Muscle of leg (tissue), 16 donors: ENCODE measurements at places on chromosomes 11 and 22. TPM values are rescaled to one million over a fixed set of nuclear protein-coding genes. Genes with fewer than 3 reads are reported as not detected.

DNA sequence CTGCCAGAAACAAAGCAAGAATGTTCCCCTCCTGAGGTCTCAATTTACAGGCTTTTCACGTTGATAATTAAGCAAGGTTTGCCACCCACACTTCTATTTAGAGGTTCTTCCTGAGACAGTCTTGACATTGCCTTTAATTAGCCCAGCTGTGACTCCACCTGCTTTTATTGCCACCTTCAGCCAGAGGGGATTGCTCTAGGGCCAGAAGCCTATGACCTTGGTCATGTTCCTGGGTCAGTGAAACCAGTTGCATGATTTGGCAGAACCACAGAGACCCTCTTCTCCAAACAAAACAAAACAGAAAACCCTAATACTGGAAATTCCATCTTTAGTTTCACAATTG is 89.8 kb downstream of the APIP start:
- peaks cover 9% of the 10 kb centered on the region for H3K4me1 ChIP-seq
- no peaks in the 10 kb centered on the region for H3K27me3 ChIP-seq
- no peak overlapping the region for H3K27ac ChIP-seq

PLEKHB1 gene
- 1.0 TPM for total RNA-seq

GRCh38 chr11:91163619-91164451 is 941.0 kb upstream of the CHORDC1 start:
- no peak overlapping the region for H3K4me3 ChIP-seq
- H3K27me3 ChIP-seq: no peaks in the 10 kb centered on the region
- peak; percentile 78 for DNase-seq
- H3K4me1 ChIP-seq: peaks cover 6% of the 10 kb centered on the region

ACRV1 gene
- not detected for total RNA-seq

APOL3 gene
- total RNA-seq: 11.8 TPM

DNA sequence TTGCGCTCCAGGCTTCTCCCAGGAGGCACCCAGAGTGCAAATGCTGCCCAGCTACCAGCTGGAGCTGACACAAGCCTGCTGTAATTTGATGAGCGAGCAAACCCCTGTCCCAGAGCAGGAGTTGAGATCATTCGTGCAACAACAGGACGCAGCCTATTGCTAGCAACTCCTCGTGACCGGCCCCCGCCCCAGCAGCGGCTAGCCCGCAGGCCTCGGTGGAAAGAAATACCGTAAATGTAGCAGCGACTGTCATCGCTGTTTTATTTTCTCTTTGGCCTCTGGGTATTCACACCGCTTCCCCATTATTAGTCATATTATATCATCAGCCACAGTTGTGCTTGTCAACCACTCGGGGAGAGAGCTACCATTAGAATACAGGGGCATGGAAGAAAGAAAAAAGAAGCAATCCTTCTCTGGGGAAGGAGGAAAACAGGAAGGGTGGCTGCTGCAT is 59.2 kb upstream of the ATXN10 start:
- peaks cover 21% of the 10 kb centered on the region for H3K4me1 ChIP-seq
- no peaks in the 10 kb centered on the region for H3K27me3 ChIP-seq
- peak overlapping the region; percentile 16 for H3K4me3 ChIP-seq

GRCh38 chr22:37599153-37599552 is 9.5 kb upstream of the GGA1 start:
- H3K27me3 ChIP-seq: no peaks in the 10 kb centered on the region
- H3K27ac ChIP-seq: no peak overlapping the region
- no peaks in the 10 kb centered on the region for H3K36me3 ChIP-seq
- peaks cover 16% of the 10 kb centered on the region for H3K4me1 ChIP-seq
- peak; percentile 91 for DNase-seq

- DNase-seq: peak; percentile 13
- H3K27ac ChIP-seq: no peak overlapping the region
- H3K27me3 ChIP-seq: no peaks in the 10 kb centered on the region
- H3K36me3 ChIP-seq: no peaks in the 10 kb centered on the region
- no peak overlapping the region for H3K4me3 ChIP-seq
Observed at GRCh38 chr11:121552154-121552553, 99.4 kb upstream of the SORL1-AS1 start.

DNA sequence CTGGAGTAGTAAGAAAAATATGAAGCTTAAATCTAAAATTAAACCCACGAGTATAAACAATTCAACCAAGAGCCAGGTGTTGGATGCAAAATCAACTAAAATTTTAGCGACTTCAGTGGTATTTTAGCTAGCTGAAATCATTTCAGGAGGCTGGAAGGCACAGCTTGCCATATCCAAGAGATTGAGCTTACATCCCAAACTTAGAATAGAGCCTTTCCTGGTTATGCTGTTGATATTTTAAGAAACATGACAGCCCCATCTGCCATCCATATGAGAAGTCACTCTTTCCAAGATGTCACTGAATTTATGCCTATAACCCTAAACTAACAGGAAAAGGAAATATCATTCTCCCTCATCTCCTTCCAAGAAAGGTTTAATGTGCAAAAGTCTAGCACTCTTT is 334.0 kb downstream of the KCNA4 start:
- DNase-seq: no peak
- no peak overlapping the region for H3K27ac ChIP-seq
- no peaks in the 10 kb centered on the region for H3K27me3 ChIP-seq
- no peaks in the 10 kb centered on the region for H3K36me3 ChIP-seq

NCAPH2 gene
- 34.8 TPM for total RNA-seq

TTLL1 gene
- 11.4 TPM for total RNA-seq

DNA sequence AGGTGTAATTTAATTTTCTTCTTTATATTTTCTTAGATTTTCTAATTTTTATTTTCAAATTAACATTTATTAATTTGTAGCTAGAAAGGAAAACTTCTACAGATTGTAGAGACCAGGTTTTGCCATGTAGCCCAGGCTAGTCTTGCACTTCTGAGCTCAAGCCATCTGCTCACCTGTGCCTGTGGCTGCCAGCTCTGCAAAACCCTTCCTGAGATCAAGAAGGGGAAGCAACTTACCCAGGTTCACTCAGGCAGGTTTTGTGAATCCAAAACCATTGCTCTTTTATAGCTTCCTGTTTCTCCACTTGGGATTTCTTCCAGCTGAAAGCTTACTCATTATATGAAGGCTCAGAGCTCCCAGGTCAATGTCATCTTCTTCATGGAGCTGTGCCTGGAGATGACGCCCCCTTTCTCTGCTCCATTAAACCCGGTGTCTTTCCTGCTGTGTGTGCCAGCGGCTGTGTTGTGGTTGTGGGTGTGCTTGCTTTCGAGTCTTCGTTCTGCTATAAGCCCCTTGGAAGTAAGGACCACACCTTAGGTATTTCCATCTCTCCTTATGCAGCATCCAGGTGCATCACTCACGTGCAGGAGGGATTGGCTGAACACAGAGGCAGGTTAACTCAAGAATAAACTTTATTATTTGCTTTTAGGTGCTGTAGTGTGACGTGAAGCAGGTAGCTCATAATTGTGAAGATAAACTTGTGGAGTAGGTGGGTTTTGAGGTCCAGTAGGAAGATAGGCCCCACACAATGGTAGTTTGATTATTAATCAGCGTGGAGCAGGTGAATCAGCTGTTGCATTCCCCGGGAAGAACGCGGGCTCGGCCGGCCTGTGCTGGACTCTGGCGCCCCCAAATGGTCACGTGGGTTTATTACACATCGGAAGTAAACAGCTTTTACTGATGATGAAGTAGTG is 42.2 kb upstream of the INCENP start:
- H3K27ac ChIP-seq: no peak overlapping the region
- H3K4me3 ChIP-seq: no peak overlapping the region
- no peaks in the 10 kb centered on the region for H3K36me3 ChIP-seq
- peak; percentile 71 for DNase-seq

DNA sequence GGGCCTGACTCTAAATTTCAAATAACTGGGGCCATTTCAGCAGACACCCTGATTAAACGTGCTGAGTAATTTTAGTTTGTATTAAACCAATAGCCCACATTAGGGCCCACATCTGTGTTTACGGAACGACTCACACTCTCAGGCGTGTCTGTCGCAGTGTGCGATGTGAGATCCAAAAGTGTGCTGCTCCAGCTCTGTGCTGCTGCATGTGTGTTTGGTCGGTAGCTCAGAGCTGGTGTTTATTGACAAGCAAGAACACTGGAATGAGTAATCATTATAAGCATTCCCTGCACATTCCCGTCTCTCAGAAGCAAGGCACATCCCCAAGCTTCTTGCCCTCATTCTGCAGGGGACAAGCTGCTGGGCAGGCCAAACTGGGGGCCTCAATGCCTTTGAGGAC is 7.8 kb downstream of the OPCML start:
- DNase-seq: no peak
- H3K27ac ChIP-seq: no peak overlapping the region
- no peaks in the 10 kb centered on the region for H3K36me3 ChIP-seq
- H3K4me1 ChIP-seq: no peaks in the 10 kb centered on the region
- no peak overlapping the region for H3K4me3 ChIP-seq

DNA sequence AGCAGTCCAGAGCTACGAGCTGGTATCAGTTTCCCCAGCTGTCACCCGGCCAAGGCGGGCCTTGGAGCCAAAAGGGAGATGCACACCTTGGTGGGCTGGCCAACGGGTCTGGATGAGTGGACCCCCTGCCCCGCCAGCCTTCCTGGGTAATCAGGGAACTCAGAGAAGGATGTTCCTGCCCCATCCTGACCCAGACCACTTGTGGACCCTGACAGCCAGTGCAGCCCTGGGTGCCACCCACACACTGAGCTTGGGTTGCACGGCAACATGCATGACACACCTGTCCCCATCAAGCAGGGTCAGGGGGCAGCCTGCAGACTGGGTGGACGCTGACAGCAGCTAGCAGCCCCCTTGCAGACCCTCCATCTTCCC is 8.6 kb downstream of the SLC25A1 start:
- DNase-seq: no peak
- H3K27ac ChIP-seq: no peak overlapping the region

TFIP11 gene
- 22.3 TPM for total RNA-seq

DNA sequence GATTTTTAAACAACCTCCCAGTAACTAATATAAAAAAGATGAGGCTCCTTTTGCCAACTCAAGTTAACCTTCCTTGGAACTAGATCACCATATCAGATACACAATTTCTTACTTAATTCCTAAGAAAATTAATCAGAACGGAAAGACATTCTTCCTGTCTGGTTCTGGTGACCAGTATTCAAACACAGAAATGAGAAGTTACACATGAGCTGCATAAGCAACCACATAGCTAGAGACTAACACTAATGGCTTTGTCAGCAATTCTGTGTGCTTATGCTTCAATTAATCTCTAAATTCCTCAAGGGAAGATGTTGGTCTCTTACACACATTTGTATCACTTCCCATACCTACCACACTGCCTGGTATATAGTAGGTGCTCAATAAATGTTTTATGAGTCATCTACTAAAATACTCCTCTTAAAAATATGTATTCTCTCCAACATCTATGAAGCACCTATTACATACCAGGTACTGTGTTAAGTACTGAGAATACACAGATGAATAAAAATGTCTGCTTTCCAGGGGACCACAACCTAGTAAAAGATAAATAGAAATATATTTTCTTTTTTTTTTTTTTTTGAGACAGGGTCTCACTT is 54.5 kb downstream of the GAB2 start:
- no peaks in the 10 kb centered on the region for H3K27me3 ChIP-seq
- H3K4me1 ChIP-seq: peaks cover 6% of the 10 kb centered on the region
- H3K36me3 ChIP-seq: no peaks in the 10 kb centered on the region
- no peak overlapping the region for H3K4me3 ChIP-seq
- DNase-seq: no peak

- no peak overlapping the region for H3K4me3 ChIP-seq
- DNase-seq: no peak
- H3K27ac ChIP-seq: no peak overlapping the region
- no peaks in the 10 kb centered on the region for H3K27me3 ChIP-seq
- H3K4me1 ChIP-seq: peaks cover 14% of the 10 kb centered on the region
- H3K36me3 ChIP-seq: no peaks in the 10 kb centered on the region
Observed at GRCh38 chr11:78961247-78961646, 386.6 kb upstream of the NARS2 start.

DNA sequence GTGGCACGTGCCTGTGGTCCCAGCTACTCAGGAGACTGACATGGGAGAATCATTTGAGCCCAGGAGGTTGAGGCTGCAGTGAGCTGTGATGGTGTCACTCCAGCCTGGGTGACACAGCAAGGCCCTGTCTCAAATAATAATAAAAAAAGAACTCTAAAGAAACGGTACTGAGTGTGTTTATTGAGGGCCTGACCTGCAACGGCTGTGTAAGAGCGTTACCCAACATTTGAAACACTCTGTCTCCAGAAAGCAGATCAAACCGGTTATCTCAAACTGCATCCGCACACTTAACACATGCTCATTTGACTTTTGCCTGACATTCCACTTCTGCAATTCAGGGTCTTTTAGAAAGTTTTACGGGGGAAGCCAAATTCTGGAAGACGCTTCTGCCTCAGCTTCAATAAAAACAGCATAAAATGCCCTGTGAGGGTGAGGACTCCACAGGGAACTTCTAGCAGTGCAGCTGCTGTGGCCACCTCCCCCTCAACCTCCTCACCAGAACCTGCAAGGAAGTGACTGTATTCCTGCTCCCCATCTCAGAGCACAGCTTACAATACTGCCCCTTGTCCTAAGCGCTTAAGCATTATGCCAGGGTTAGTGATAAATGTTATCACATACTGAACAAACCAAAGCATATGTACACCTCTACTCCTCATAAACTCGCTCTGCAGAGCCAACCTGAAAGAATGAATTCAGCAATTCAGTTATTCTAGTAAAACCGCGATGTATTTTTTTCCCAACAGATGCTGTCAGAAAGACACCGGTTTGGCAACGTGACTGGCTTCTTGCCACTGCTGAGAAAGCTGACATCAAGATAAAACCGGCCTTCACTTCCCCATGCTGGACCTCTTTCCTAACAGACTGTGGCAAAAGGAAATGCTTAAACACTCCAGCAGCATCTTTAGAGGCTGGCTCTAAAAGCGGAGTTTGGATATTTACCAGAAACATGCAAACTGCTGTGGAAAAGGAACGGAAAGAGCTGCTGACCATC is 52.2 kb downstream of the PRDM10 start:
- peak; percentile 93 for DNase-seq
- no peak overlapping the region for H3K4me3 ChIP-seq
- H3K4me1 ChIP-seq: peaks cover 8% of the 10 kb centered on the region

DNA sequence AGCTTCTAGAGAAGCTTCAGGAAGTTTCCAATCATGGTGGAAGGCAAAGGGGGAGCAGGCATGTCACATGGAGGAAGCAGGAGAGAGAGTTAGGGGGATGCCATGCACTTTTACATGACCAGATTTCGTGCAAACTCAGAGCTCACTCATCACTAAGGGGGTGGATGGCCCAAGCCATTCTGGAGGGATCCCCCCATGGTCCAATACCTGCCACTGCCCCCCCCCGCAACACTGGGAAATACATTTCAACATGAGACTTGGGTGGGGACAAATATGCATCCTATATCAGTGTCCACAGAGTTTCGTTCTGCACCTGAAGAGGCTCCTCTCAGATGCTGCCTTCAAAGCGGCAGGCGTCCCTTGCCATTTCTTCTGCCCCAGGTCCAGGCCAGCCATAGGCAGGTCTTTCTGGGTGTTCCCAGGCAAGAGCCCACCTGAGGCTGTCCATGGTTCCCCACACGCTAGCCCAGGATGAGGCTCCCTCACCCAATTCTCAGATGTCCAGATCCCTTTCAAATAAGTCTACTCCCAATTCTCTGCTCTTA is 1344.3 kb downstream of the TBC1D22A start:
- no peaks in the 10 kb centered on the region for H3K36me3 ChIP-seq
- H3K4me3 ChIP-seq: no peak overlapping the region
- H3K27ac ChIP-seq: no peak overlapping the region
- DNase-seq: no peak
- peaks cover 9% of the 10 kb centered on the region for H3K27me3 ChIP-seq

- no peak for DNase-seq
- no peak overlapping the region for H3K27ac ChIP-seq
- no peak overlapping the region for H3K4me3 ChIP-seq
- H3K27me3 ChIP-seq: peaks cover 4% of the 10 kb centered on the region
Observed at GRCh38 chr11:66570850-66571180, 2.4 kb upstream of the CTSF start.
